ENCODE measurements at places on chromosomes 16 and 17.

DNA sequence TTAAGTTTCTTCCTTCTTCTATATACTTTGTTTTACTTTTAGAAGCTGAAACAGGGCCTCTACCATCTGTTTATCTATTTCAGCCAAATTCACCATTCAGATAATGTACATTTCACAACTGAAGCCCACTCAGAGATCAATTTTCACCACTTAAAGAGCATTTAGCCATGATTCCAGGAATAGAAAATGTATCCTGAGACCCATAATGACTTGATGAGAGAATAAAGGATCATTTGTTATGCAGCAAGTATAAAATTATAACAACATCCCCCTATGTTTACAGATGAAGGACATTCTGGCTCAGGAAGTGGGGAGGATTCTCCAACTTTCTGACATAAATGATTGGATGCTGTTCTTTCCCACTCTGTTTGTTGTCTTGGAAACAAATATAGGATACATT, 962.1 kb upstream of the EEF2KMT start:
- DNase-seq, result no peak

DNA sequence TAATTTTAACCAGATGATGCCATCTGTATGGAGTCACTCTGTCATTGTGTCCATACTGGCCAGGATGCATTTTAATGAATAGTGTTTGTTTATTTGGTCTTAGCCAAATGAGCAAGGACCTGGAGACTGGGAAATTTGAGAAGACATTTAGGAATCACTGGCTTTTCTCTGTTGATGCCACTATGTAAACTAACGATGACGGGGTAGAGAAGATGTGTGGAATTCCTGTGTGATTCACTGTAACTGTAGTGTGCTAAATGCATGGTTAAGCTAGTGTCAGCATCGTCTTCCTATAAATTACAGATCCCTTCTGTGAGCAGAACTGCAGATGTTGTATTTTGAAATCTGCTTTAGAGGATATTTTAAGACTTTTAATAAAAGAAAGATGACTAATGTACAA, 66.6 kb downstream of the NOS2 start:
- DNase-seq, result no peak

GRCh38 chr16:66278111-66278531, 88.4 kb upstream of the CDH5 start:
- no peak for DNase-seq

- DNase-seq, result no peak
These were observed 4.1 kb downstream of the USP31 start for GRCh38 chr16:23145186-23145585.

- DNase-seq, result no peak
These were observed 558.9 kb upstream of the HSBP1 start for GRCh38 chr16:83248735-83249463.

GRCh38 chr17:64337676-64338075, 53.0 kb downstream of the PECAM1 start:
- DNase-seq, result peak; percentile 41

DNA sequence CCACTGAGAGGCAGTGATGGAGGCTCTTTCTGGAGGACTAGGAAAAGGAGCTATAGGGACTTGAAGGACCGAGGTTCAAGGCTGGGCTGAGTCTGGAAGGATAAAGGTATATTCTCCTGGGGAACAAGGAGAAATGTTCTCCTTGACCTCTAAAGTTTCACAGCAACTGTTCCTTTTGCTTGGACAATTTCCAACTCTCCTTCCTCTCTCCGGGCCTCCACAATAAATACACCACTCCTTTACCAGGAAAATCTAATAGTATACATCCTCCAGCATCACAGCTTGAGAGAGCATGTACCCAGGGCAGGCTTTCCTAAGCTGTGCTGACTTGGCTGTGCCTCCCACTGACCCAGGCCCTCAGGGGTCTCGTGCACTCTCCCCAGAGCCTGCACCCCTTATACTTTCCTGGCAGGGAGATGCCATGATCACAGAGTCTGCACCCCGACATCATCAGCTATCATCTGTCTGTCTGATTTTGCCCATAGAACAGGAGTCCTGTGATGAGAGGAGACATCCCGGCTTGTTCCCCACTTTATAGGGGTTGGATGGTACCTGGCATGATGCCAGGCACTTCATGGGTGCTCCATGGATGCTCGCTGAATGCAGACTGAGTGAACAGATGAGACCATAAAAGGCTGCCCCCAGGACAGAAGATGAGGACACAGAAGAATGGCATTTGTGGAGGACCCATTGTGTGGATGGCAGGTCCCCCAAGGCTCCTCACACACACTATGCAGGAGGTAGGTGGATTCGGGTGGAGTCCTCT, 582.6 kb upstream of the CDH5 start:
- no peak for DNase-seq

- no peak for DNase-seq
These were observed 8.3 kb downstream of the ACOX1 start for GRCh38 chr17:75970626-75971025.

DNA sequence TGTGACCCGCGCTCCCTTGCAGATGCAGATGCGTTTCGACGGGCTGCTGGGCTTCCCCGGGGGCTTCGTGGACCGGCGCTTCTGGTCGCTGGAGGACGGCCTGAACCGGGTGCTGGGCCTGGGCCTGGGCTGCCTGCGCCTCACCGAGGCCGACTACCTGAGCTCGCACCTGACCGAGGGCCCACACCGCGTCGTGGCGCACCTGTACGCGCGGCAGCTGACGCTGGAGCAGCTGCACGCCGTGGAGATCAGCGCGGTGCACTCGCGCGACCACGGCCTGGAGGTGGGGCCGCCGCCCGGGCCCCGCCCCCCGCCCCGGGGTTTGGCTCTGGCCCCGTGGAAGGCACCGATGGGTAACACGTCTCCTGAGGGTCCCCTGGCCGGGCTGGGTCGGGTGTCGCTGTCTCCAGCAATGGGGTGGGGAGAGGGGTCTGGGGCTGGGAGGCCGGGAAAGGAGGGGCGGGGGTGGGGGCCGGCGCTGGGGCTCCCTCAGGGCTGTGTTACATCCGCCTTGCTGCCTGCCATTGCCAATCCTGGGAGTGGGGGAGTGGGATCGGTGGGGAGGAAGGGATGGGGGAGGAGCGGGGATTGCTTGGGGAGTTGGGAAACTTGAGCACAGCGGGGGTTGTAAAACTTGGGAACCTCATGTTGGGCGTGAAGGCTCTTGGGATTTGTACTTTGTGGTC, 737 bp downstream of the NUDT16L1 start:
- DNase-seq, result no peak

DNA sequence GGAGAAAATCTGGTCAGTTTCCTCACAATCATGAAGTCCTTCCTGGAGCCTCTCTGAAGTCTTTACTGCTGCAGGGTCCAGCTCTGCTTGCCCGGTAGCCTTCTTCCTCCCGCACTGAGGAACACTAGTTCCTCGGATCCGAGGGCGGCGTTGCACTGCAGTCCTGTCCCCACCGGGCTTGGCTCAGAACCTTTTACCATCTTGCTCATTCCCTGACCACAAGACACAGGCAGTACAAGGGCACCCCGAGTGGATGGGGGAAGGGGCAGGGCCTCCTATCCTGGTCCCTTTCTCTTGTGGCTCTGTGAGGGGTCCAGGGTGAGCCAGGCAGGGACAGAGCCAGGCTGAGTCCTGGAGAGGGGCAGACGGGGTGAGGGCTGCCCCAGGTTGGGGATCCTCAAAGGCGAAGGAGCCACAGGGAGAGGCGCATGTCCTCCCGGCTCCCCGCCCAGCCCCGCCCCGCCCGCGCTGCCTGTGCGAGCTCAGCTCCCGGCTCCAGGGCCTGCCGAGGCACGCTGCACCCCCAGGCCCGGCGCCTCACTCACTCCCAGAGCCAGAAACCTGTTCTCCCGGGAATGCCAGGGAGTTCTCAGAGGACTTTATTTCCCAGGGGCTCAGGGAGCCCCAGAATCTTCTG, 1.5 kb downstream of the FOXN1 start:
- DNase-seq, result no peak

DNA sequence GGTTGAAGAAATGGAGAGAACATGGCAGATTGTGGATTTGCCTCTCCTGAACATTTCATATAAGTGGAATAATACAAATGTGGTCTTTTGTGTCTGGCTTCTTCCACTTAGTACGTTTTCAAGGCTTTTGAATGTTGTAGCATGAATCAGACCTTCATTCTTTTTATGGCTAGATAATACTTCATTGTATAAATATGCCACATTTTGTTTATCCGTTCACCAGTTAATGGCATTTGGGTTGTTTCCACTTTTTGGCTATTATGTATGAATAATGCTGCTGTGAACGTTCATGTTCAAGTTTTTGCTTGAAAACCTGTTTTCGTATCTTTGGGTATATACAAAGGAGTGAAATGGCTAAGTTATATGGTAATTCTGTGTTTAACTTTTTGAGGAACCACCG, 130.4 kb downstream of the TANC2 start:
- DNase-seq, result no peak

DNA sequence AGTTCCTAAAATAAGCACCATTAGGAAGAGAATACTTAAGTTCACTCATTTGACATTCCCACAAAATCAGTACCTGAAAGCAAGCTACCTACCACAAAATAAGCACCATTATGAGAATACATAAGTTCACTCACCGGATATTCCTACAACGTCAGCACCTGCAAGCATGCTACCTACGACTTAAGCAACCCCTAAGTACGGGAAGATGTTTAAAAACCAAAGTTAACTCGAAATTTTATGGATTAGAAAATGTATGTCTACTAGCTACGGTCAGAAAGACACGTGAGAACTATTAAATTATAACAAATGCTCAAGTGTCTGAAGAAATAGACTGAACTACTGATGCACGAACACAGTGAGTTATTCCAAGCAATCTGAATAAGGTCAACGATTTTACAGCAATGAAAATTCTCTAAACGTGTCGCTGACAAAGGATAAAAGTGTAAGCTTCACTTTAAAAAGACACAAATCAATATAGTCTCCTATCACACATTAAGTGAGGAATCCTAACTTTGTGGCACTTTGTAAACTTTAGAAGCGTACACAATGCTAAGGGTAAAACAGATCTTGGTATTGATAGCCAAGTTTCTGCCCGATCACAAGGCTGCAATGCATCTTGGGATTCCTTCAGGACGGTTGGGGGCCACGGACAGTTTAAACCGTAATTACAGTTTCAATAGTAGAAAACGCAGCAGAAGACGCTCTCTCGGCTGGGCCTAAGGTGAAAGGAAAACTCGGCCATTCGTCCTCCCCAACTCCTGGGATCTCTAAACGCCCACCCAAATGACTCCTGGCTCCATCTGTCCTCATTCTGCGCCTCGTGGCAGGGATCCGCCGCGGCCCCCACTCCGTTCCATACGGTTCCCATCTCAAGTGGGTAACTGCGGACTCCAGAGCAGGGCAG, 1.3 kb downstream of the GSPT1 start:
- DNase-seq, result peak; percentile 45

- no peak for DNase-seq
These were observed 27.8 kb upstream of the INTS2 start for GRCh38 chr17:61955619-61956018.

- no peak for DNase-seq
These were observed 84.7 kb downstream of the RBBP6 start for GRCh38 chr16:24624102-24624501.

DNA sequence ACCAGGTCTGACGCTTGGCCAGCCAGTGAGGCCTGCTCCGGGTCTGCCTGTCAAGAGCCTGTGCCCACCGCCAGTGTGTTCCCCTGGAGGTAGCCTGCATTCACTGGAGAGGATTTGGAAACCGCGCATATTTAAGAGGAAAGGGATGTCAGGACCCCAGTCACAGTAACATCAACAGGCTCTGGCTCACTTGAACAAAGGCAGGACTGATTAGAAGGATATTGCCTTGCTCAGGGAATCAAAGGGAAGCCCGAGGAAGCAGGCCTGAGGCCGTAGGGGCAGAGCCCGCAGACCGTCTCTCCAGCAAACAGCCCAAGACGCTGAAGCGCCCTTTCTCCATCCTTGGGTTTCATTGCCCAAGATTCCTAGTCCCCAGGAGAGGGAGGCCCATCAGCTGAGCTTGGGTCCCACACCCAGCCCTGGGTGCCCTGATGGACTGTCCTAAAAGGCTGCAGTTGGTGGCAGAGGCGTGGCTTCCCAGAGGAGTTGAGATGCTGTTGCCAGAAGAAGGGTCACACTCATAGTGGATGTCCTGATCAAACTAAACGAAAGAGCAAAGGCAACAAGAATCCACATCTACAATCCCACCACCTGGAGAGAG, 23.2 kb downstream of the NT5M start:
- no peak for DNase-seq

- DNase-seq, result peak; percentile 54
These were observed 711 bp downstream of the ALYREF start for GRCh38 chr17:81890447-81891302.

DNA sequence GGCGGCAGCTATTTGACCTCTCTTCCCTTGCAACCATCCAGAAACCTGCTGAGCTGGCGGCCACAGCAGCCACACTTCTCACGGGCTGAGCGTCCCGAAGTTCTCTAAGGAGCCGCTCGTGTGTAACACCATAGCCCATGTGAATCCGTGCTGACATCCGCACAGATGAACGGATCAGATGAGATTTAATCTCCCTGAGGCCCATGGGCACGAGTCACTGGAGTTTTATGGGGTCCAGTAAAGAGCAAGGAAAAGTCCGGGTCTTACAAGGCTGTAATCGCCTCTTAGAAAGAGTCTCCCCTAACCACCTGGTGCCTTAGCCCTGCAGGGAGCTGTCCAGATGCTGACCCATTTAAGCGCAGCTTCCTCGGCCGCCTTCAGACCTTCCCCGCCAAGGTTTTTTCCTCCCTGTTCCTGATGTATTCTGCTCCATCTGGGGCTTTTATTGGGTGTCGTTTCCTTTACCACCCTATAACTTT, 5.5 kb upstream of the CACNG5 start:
- no peak for DNase-seq

DNA sequence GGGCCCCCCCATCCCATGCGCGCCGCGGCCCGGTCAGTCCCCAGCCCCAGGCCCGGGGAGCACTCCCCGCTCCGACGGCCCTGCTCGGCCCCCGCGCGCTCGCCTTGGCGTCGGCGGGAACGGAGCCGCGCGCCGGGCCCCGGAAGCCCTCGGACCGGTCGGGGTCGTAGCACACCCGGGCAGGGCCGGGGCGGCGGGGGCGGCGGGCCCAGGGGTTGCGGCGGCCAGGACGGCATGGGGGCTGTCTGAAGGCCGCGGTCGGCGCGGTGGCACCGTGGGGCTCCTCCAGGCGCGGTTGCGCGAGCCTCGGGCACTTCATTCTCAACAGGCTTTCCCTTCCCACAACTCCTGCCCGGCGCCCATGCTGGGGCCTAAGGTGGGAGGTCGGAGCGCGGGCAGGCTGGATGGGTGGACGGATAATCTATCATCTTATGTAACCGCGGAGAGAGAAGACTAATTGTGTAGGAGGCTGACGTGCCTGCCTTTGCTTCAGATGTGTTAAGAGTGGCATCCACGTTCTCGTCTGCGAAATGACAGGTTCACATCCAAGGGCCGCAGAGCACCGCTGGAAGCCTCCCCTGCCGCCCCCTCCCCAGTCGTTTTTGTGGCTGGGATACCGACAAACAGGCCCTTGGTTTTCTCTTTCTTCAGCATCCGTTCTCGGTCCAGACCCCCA, 708 bp downstream of the BAIAP2 start:
- DNase-seq, result no peak
